ENCODE measurements at places on chromosomes 1 and 21. TPM values are rescaled to one million over a fixed set of nuclear protein-coding genes. Genes with fewer than 3 reads are reported as not detected.

Gene MAP3K21
- total RNA-seq: 0.51 TPM

Gene C1orf141
- total RNA-seq: not detected

Gene OLFML2B
- total RNA-seq: 5.8 TPM

Gene S100A3
- not detected for total RNA-seq

Gene IFI44L
- 0.05 TPM for total RNA-seq

Gene LCE6A
- total RNA-seq: not detected

Gene ATP1B1
- 26.5 TPM for total RNA-seq

Gene PLEKHG5
- 31.7 TPM for total RNA-seq

Gene LINGO4
- not detected for total RNA-seq

DNA sequence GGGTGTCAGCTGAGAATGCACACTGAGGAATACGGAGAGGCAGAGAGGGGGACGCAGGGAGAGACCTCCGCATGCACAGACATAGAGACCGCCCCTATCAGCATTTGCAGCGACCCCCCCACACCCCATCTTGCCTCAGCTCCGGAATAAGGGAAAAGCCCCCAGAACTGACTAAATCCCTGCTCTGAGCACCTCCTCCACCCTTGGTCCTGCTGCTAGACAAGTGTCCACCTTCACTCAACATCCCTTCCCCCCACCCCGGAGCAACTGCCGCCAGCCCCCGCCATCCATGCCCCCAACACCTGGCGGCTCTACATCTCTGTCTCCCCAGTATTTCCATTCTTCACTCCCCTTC, 769 bp downstream of the SV2A start:
- DNase-seq: no peak
- no peak overlapping the region for H3K27ac ChIP-seq
- H3K4me1 ChIP-seq: peaks cover 35% of the 10 kb centered on the region
- no peaks in the 10 kb centered on the region for H3K27me3 ChIP-seq

- no peaks in the 10 kb centered on the region for H3K4me1 ChIP-seq
- DNase-seq: no peak
- H3K36me3 ChIP-seq: peaks cover 4% of the 10 kb centered on the region
- H3K4me3 ChIP-seq: no peak overlapping the region
- no peak overlapping the region for H3K27ac ChIP-seq
- H3K27me3 ChIP-seq: no peaks in the 10 kb centered on the region
Measured at GRCh38 chr1:6329396-6329795, 64.2 kb downstream of the ACOT7 start.

DNA sequence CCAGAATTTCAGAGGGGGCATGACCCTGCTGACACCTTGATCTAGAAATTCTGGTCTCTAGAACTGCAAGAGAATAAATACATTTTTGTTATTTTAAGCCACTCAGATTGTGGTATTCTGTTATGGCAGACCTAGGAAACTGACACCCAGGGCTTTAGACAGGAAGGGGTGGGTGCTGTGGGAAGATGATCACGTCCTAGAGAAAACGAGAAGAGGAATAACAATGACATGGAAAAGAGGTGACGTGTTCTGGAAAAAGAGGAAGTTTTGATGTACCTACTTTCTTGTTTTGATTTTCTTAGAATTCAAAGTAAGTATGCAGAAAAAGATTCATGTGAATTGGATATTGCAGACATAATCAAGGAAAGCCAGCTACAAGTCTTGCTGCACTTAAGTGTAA, 232.9 kb upstream of the RUNX1 start:
- H3K4me3 ChIP-seq: no peak overlapping the region
- peak overlapping the region; percentile 55 for H3K27ac ChIP-seq
- H3K27me3 ChIP-seq: no peaks in the 10 kb centered on the region
- DNase-seq: no peak
- no peaks in the 10 kb centered on the region for H3K36me3 ChIP-seq

DNA sequence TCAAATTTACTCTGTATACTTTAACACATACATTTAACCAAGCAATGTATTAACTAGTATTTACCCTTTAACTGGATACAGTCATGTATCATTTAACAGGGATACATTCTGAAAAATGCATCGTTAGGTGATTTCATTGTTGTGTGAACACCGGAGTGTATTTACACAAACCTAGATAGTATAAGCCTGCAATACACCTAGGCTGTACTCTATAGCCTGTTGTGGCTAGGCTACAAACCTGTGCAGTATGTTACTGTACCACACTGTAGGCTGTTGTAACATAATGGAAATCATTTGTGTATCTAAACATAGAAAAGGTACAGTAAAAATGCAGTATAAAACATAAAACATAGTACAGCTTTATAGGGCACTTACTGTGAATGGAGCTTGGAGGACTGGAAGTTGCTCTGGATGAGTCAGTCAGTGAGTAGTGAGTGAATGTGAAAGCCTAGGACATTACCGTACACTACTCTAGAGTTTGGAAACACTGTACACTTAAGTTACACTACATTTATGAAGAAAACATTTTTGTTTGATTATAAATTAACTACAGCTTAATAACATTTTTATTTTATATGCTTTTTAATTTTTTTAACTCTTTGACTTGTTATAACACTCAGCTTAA, 21.3 kb downstream of the RGS4 start:
- H3K4me3 ChIP-seq: no peak overlapping the region
- no peaks in the 10 kb centered on the region for H3K36me3 ChIP-seq
- no peak overlapping the region for H3K27ac ChIP-seq

GRCh38 chr21:33355996-33356395, 31.2 kb downstream of the IFNAR1 start:
- H3K4me3 ChIP-seq: no peak overlapping the region
- peaks cover 5% of the 10 kb centered on the region for H3K4me1 ChIP-seq
- no peak overlapping the region for H3K27ac ChIP-seq
- DNase-seq: no peak
- H3K36me3 ChIP-seq: peaks cover 8% of the 10 kb centered on the region

DNA sequence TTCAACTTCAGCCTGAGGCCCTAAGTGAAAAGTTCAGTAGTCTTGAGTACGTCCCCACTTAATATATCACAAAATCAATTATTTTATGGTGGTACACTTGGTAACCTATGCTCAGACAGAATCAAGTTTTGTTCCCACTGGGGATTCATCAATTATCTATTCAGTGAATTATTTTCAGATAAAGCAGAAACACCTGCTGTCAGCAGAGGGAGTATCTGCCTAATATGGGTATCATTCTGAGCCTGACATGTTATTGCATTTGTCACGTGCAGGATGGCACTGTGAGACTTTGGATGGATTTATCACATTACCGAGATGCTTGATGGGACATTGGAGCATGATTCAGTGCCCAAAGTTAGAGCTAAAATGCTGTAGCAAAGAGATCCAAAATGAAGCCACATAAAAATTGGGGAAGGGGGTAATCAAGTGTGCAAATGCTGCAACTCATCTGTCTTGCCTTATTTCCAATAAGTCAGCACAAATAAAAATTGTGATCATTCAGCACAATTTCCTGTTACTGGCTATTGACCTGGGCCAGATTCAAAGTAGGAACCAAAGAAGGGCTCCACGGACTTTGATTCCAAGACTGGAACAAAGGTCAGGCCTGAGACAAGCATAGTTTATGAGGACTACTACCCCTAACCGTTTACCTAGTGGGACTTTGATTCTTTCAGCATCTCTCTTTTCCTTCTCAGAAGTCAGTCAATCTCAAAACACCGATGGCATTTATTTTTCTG, 657.6 kb downstream of the LMO4 start:
- no peaks in the 10 kb centered on the region for H3K27me3 ChIP-seq
- no peak for DNase-seq
- no peaks in the 10 kb centered on the region for H3K36me3 ChIP-seq
- H3K4me3 ChIP-seq: no peak overlapping the region
- no peaks in the 10 kb centered on the region for H3K4me1 ChIP-seq

DNA sequence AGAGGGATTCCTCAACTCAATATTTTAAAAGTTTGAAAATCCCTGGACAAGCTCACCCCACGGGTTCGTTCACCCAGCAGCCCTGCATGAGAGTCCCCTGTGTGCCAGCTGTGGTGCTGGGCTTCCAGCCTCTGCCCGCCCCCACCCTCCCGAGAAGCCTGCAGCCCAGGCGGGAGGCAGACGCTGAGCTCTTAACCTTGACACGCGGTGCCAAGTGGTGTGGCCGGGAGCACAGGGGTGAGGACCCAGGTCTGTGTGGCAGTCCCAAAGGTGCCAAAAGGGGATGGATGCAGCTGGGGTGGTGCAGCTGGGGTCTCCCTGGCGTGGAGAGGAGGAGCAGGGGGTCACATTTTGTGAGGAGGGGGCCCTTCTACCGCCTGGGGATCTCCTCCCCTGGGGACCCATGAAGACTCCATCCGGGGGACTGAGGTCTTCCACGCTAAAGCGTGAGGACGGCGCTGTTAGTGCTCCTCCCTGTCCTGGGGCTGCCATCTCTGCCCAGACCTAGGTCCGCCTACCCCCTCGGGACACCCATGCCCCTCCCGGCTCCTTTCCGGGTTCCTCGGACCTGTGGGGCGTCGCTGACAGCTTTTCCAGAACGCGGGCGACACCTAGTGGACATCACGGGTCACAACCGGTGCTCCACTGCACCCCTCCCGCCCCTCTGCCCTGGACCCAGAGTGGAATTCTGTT, 12.9 kb downstream of the PLA2G2F start:
- peaks cover 11% of the 10 kb centered on the region for H3K4me1 ChIP-seq
- peak; percentile 86 for DNase-seq
- no peaks in the 10 kb centered on the region for H3K27me3 ChIP-seq
- no peak overlapping the region for H3K27ac ChIP-seq
- no peaks in the 10 kb centered on the region for H3K36me3 ChIP-seq

- no peaks in the 10 kb centered on the region for H3K27me3 ChIP-seq
- no peak for DNase-seq
- H3K4me1 ChIP-seq: peaks cover 41% of the 10 kb centered on the region
- peak overlapping the region; percentile 82 for H3K27ac ChIP-seq
- peak overlapping the region; percentile 10 for H3K4me3 ChIP-seq
Measured at GRCh38 chr1:116987256-116987555, 14.4 kb upstream of the CD101 start.

GRCh38 chr1:154265586-154265985, 6.8 kb upstream of the HAX1 start:
- no peak for DNase-seq
- H3K36me3 ChIP-seq: peaks cover 13% of the 10 kb centered on the region
- no peaks in the 10 kb centered on the region for H3K4me1 ChIP-seq
- peak overlapping the region; percentile 6 for H3K4me3 ChIP-seq

DNA sequence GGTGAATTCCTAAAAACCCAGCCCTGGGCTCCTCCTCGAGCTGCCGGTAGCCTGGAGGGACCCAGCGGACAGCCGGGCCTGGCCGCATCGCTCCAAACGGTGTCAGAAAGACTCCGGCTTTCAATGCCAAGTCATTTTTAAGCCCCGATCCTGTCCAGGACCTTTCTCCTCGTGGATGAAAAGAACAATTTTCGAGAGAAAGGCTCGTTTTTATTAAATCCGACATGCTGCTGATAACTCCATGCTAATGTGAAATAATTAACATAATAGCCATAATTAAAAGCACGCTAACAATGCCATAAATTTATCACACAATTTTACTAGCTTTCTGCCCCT, 4.6 kb upstream of the FOXD3 start:
- H3K4me3 ChIP-seq: peak overlapping the region; percentile 72
- H3K27me3 ChIP-seq: peaks cover 87% of the 10 kb centered on the region
- H3K4me1 ChIP-seq: peaks cover 50% of the 10 kb centered on the region
- no peak for DNase-seq
- H3K27ac ChIP-seq: no peak overlapping the region

GRCh38 chr21:20729376-20729775, 268.8 kb upstream of the NCAM2 start:
- no peak overlapping the region for H3K4me3 ChIP-seq
- H3K36me3 ChIP-seq: no peaks in the 10 kb centered on the region
- no peak overlapping the region for H3K27ac ChIP-seq
- no peak for DNase-seq

DNA sequence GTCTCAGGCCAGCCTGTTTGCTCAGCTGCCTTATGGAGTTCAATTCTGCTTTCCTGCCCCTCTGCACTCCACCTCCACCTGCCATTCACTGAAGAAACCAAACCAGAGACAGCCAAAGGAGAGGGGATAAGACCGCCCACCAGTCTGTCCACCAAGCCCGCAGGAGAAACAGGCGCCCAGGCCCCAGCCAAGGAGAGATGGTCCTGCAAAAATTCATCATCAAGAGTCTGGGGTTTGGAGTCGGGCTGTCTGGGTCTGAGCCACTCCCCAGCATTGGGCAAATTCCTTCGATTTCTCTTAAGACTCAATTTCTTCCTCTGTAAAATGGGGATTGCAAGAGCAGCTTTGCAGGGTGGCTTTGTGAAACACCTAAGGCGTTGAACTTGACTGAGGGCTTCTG, 121.4 kb upstream of the RUNX3 start:
- H3K4me1 ChIP-seq: peaks cover 30% of the 10 kb centered on the region
- no peaks in the 10 kb centered on the region for H3K36me3 ChIP-seq
- no peak overlapping the region for H3K4me3 ChIP-seq
- H3K27ac ChIP-seq: no peak overlapping the region

- no peaks in the 10 kb centered on the region for H3K4me1 ChIP-seq
- H3K36me3 ChIP-seq: no peaks in the 10 kb centered on the region
- no peak overlapping the region for H3K27ac ChIP-seq
- no peak overlapping the region for H3K4me3 ChIP-seq
- no peaks in the 10 kb centered on the region for H3K27me3 ChIP-seq
- no peak for DNase-seq
Measured at GRCh38 chr1:67332653-67333529, 25.2 kb downstream of the IL12RB2 start.

All from neural crest cell (in vitro differentiated cells).